Fibroblast of skin of scalp (primary cell): ENCODE measurements at places on chromosomes 11 and 22.

- DNase-seq = no peak
These were observed 40.5 kb downstream of the FBXO7 start for GRCh38 chr22:32515084-32515483.

- DNase-seq = peak; percentile 35
These were observed 665.3 kb downstream of the OPCML start for GRCh38 chr11:132866783-132867545.

DNA sequence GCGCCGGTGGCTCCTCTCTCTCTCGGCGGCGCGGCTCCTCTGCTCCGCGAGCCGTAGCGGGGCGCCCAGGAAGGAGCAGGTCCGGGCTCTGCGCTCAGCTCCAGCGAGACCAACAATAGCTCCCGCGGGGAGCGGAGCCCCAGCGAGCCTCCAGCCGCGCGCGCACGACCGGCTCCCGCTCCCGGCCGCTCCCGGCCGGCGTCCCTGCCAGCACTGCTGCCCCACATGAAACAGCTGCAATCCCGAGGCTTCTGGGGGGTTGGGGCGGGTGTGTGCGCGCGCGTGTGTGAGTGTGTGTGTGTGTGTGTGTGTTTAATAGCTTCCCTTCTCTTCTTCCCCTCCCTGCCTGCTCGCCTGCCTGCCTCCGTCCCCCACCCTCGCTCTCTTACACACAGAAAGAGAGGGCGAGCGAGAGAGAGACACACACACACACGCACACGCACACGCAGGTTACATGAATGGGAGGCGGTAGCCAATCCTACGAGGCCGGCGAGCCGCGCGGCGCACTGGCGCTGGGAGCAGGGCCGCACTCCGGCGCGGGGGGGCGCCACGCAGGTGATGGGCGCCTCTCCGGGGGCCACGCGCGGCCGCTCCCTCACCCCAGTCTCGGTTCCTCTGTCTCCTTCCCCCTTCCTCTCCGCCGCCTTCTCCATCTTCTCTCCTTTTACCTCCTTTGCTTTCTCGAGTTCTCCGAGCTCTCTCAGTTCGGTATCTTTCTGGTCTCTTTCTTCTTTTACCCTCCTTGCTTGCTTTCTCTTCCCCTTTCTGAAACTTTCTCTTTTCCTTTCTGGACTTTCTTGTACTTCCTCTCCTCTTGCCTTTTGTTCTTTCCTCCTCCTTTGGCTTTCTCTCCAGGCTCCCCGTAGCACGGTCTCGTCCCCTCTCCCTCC is at the start of gene TENM4:
Gene TENM4, minus strand, starts transcription at position 460 of the 890 bp plus-strand sequence. CDS start 371,086 bp downstream, outside the sequence.
- peak; percentile 74 for DNase-seq

- DNase-seq = no peak
These were observed 29.0 kb upstream of the KRTAP5-7 start for GRCh38 chr11:71498091-71498490.

GRCh38 chr11:85749884-85750283 is 61.1 kb downstream of the SYTL2 start:
- no peak for DNase-seq

GRCh38 chr11:95324826-95325225 is 93.8 kb upstream of the SESN3 start:
- DNase-seq = no peak

DNA sequence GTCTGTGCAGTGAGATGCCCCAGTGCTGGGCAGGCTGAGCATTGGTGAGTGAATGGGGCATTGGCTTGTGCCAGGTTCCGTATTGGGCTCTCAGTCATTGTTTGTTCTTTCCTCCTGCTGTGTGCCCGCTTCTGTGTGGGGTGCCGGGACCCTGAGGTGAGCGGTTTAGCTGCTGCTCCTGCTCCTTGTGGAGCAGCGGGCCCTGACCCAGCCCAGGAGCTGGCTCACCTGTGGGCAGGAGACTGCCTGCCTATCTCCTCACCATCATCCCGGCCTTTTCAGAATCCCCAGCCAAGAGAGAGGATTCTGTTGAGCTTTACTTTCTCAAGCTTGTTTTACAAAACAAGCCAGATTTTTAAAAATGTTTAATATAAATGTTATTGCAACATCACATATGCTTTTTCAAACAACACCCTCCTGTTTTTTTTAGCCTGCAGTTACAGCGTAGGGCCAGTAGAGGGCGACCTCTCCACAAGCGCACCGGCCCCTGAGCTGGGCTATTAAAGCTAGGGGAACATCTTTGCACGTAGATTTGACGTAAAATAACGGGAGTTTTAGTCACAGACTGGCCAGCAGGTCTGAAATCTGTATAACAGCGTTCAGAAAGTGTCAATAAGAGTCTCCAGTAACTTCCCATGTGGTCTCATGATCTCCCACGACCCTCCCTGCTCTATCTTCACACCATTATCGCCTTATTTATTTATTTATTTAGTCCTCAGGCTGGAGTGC is 25.1 kb upstream of the RELT start:
- peak; percentile 68 for DNase-seq

DNA sequence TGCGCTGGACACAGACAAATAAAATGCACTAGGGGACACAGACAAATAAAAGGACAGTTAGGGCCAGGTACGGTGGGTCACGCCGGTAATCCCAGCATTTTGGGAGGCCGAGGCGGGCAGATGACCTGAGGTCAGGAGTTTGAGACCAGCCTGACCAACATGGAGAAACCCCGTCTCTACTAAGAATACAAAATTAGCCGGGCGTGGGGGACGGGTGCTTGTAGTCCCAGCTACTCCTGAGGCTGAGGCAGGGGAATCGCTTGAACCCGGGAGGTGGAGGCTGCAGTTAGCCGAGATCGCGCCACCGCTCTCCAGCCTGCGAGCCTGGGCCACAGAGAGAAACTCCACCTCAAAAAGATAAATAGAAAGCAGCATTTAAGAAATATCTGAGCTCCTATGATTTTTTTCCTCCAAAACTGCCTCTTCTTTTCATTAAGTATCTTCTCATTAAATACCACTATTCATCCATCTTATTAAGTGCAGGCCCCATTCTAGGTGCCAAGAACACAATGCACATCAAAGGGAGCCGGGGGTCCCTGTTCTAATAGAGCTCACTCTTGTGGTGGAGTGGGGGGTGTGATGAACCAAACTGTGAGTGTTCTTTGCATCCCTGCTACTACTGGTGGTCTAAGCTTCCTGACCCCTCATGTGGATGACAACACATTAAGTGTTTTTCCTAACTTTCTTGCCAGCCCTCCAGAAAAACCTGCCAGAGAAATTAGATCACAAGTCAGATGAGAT is 766 bp upstream of the ZNHIT2 start:
- no peak for DNase-seq

- no peak for DNase-seq
These were observed 42.0 kb downstream of the FBLN1 start for GRCh38 chr22:45544588-45545170.

- no peak for DNase-seq
These were observed 179.0 kb upstream of the LARGE1 start for GRCh38 chr22:34099278-34099677.

DNA sequence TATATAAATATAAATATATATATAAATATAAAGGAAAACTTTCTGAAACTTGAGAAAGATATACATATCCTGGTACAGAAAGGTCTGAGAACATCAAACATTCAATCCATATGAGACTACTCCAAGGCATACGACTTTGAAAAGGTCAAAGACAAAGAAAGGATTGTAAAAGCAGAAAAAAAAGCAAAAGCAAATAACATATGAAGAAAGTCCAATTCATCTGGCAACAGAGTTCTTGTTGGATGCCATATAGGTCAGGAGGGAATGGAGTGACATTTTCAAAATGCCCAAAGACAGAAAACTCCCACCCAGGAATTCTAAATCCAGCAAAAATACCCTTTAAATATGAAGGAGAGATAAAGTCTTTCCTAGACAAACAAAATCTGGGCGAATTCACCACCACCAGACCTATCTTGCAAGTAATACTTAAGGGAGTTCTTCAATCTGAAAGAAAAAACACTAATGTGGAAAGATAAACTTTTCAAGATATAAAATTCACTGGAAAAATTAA is 42.3 kb upstream of the MRPL17 start:
- no peak for DNase-seq

- peak; percentile 94 for DNase-seq
These were observed 269.6 kb downstream of the MN1 start for GRCh38 chr22:27531782-27532530.

DNA sequence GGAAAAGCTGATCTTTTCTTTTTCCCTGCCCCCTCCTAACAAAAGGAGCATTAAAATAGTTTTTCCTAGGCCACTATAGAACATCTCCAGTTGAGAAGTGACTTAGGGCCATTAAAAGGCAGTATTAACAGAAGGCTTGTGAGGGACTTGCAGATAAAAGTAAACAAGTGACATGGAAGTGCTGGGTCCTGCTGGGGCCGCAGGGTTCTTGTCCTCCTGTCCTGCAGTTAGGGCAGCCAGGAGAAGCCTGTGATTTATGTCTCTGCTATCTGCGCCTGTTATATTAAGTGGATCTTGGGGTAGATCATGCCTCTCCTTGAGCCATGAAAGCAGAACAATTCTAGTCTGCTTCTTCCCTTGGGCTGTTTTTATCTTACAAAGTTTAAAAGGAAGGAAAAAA is 271.4 kb upstream of the C11orf87 start:
- DNase-seq = no peak

GRCh38 chr11:68890490-68891231 is 13.0 kb downstream of the MRPL21 start:
- peak; percentile 99 for DNase-seq

GRCh38 chr11:108752297-108752751 is 87.5 kb downstream of the DDX10 start:
- DNase-seq = peak; percentile 34

DNA sequence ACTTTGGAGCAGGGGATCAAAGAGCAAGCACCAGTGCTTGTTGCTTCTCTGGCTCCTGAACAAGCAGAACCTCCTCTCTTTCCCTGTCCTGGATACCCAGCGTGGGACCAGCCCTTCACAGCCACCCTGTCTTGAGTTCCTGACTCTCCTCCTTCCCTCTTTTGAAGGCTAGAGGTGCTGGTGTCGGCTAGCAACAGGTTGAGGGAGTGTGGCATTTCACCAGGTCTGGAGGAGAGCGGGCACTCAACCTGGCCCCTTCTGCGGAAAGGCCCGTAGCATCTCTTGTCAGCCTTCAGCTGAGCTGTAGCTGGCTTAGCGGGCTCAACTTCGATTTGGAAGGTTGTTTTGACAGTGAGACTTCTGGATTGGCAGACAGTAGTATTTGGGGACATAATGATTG is 26.6 kb downstream of the RCOR2 start:
- no peak for DNase-seq

- DNase-seq = peak; percentile 28
These were observed 96.6 kb upstream of the KCNA4 start for GRCh38 chr11:30113326-30113898.

GRCh38 chr11:133383689-133384088 is 148.6 kb downstream of the OPCML start:
- DNase-seq = no peak

DNA sequence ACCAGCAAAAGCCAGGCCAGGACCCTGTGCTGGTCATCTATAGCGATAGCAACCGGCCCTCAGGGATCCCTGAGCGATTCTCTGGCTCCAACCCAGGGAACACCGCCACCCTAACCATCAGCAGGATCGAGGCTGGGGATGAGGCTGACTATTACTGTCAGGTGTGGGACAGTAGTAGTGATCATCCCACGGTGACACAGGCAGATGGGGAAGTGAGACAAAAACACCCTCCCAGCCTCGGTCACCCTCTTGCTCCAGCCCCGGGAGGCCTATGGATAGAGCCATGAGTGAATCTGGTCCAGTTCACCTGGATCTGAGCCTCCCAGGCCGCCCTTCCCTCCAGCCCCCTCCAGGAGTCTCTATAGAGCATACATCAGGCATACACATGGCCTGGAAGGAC is 115.2 kb upstream of the IGLL5 start:
- DNase-seq = no peak
